ENCODE measurements at places on chromosomes 5 and 9. TPM values are rescaled to one million over a fixed set of nuclear protein-coding genes. Genes with fewer than 3 reads are reported as not detected.
A peak's percentile ranks its signal among the peaks of the same experiment; 100 is the strongest.

DNA sequence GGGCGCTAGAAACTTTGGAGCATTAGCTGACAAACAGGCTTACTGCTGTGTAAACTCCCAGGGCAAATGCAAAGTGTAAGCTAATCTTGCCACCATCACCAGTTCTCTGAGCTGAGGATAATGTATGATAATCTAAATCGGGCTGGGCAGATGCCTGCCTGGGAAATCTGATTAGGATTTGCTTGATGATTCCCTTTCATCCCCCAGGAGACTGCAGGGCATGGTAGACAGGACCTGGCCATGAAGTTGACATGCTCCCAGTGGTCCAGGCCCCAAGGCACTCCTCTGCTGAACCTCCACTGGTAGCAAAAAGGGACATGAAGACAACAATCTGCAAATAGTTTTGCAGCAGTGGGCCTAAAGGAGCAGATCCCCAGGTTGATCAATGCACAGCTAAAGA, 317.5 kb downstream of the SPOCK1 start:
- DNase-seq: no peak

DNA sequence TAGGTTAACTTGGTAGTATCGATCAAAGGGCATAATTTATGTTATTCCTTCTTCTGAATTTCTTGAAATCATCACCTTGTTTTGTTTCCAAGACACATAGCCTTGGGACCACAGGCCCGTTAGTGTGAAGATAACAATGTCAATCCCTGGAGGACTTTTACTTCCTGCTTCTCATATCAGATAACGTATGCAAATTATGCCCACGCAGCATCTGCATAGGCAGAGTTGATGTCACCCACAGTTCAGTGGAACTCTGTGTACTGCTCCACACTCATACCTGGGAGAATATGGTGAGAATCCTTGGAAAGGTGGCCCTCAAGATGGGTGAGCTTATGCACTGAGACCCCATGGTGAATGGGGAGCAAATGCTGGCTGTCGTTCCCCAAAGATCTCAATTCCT, 95.0 kb downstream of the CFAP90 start:
- no peak for DNase-seq

SLC1A1 gene
- total RNA-seq: 96.9 TPM

DNA sequence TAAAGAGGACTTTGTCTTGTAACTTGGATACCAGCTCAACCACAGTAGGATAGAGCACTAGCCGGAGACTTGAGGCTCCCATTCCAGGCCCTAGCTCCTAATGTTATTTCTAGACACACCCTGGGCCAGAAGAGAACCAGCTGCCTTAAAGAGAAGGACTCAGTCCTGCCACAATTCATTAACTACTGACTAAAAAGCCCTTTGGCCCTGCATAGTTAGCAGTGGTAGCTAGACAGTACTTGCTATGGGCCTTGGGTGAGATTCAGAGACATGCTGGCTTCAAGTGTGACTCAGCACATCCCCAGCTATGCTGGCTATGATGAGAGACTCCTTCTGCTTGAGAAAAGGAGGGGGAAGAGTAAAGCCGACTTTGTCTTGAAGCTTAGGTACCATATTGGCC, 47.3 kb downstream of the TMEM167A start:
- DNase-seq: no peak

DNA sequence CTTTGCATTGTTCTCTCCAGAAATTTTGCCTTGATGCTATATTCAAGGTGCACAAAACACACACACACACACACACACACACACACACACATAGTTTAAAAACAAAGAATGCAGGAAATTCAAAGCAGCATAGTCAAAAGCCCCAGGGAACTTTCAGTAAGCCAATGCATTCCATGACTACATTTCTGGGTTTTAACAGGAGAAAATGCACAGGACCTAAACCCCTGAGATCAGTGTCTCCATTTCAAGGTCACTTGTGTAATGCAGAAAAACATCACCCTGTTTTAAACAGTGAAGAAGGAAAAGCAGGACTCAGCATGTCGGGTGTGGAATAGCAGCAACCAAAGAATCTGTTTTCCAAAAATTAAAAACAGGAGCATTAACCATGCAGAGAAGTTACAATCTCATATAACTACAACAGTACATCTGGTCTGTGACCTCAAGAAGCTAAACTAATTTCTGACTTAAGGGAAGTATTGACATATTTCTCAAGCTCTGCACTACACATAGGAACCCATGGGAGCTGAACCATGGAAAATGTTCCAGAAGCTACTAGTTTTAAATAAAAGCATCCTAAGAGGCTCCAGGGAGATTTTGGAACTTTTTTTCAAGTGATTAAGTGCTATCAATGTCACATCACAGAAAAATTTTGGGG, 296.7 kb downstream of the HINT1 start:
- no peak for DNase-seq

- DNase-seq: no peak
Observed at GRCh38 chr9:92395617-92396016, 8.8 kb downstream of the OGN start.

- DNase-seq: no peak
Observed at GRCh38 chr5:76326577-76327302, 76.3 kb upstream of the IQGAP2 start.

IL31RA gene
- total RNA-seq: not detected

COL5A1 gene
- total RNA-seq: 4.9 TPM

DNA sequence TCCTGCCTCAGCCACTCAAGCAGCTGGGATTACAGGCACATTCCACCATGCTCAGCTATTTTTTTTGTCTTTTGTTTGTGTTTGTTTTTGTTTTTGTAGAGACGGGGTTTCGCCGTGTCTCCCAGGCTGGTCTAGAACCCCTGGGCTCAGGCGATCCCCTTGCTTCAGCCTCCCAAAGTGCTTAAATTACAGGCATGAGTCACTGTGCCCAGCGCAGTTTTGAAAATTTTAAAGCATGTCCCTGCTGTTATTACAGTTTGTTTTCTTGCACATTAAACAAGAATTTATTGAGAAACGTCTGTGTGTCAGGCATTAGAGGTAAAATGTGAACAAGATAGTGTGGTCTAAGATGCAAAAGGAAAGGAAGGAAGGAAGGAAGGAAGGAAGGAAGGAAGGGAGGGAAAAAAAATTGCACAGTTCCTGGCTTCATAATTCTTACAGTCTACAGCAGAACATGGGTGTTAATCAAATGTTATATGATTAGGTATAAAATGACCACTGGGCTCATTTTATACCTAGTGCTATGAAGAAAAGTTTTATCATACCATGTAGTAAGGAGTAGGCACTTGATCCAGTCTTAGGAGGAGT, 205.4 kb downstream of the SNX18 start:
- DNase-seq: no peak

DNA sequence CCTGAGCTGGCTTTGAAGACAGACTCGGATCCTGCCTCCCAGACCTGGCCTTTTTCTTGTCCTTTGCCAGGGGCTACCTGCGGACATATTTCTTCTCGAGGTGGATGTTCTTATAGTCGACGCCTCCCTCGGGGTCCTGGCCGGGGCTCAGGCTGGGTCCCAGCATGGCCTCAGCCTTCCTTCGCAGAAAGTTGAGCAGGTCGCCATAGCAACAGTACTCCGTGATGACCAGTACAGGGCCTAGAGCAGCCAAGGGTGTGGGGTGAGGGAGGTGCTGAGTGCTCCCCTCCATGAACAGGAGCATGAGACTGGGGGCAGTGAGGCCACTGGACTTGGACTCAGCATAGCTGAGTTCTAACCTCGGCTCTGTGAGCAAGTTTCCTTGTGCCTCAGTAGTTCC, 26.7 kb downstream of the CSF1R start:
- DNase-seq: peak; percentile 35

DNA sequence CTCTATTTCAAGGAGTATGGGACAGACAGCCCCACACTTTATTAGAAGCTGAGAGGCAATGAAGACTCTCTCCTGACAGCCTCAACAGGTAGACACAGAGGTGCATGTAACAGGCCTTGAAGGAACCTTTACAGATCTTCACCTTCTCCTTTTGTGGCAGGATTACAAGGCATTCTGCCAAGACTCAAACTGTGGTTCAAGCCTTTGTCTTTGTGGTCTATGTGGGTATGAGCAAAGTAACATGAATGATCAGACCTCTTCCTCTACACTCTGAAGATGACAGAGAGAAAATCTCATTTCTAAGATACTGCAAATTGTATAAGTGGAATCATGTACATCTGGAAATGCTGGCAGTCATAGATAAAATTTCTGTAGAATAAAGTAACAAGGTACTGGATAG, 346.9 kb downstream of the CDH9 start:
- no peak for DNase-seq

GRCh38 chr5:154038707-154039457, at the start of the genes FAM114A2 and MFAP3:
FAM114A2 (minus strand) TSS chr5:154038910; CDS start chr5:154034953, 3,957 bp downstream.
MFAP3 (plus strand) TSS chr5:154038967; CDS start chr5:154049723, 10,756 bp downstream.
- DNase-seq: peak; percentile 91

- no peak for DNase-seq
Observed at GRCh38 chr5:102811972-102812371, 56.9 kb downstream of the PAM start.

DNA sequence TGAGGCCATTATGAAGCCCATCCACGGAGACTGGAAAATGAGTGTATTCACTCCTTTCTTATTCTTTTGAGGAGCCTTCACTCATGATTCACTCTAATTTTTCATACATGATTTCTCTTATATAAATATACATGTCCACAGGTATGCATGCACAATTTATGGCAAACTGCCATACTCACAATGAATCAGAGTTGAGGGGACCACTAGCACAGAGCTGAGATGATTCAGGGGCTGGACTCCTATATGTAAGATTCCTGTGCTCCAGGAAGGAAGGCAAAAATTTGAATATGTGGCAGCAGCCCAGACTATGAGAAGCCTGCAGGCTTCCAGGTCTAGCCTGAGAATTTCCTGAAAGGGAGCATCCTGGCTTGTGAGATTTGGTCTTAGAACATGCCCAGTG, 484.6 kb downstream of the PRELID2 start:
- no peak for DNase-seq

SEMA6A gene
- 113 TPM for total RNA-seq

FBP2 gene
- not detected for total RNA-seq

- peak; percentile 45 for DNase-seq
Observed at GRCh38 chr9:127664678-127665507, 41.9 kb upstream of the CFAP157 start.

GRCh38 chr9:87269296-87270176, 228.1 kb upstream of the DAPK1 start:
- DNase-seq: no peak

GRCh38 chr9:6467006-6467625, 54.1 kb downstream of the UHRF2 start:
- no peak for DNase-seq
